HFF-Myc (cell line): ENCODE measurements at places on chromosomes 6 and 20.

DNA sequence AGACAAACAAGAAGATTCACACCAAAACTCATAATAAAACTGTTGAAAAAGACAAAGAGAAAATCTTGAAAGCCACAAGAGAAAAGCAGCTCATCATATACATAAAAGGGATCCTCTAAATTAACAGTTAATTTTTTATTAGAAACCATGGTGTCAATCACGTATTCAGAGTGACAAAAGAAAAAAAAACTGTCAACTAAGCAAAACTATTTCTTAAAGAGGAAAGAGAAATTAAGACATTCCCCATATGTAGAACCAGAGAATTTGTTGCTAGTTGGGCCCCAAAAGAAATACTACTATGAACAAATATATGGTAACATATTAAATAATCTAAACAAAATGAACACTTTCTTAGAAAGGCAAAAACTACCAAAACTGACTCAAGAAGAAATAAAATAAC is 74.3 kb upstream of the TENT5A start:
- no peak for DNase-seq

DNA sequence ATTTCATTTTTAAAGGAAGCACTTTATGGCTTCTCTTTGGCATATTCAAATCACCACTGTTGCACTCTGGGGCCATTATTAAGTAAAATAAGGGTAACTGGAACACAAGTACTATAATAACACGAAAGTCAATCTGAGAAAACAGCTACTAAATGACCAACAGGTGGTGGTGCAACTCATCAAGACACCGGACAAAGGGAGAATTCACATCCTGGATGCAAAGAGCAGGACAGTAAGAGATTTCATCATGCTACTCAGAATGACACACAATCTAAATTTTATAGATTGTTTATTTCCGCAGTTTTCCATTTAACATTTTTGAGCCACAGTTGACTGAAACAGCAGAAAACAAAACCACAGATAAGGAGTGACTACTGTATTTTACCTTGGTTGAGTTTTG is 27.6 kb upstream of the LY86 start:
- no peak for DNase-seq

- no peak for DNase-seq
Measured at GRCh38 chr6:19157486-19157885, 679.7 kb upstream of the ID4 start.

GRCh38 chr6:140677781-140678528 is 1303.5 kb upstream of the CITED2 start:
- DNase-seq = no peak

DNA sequence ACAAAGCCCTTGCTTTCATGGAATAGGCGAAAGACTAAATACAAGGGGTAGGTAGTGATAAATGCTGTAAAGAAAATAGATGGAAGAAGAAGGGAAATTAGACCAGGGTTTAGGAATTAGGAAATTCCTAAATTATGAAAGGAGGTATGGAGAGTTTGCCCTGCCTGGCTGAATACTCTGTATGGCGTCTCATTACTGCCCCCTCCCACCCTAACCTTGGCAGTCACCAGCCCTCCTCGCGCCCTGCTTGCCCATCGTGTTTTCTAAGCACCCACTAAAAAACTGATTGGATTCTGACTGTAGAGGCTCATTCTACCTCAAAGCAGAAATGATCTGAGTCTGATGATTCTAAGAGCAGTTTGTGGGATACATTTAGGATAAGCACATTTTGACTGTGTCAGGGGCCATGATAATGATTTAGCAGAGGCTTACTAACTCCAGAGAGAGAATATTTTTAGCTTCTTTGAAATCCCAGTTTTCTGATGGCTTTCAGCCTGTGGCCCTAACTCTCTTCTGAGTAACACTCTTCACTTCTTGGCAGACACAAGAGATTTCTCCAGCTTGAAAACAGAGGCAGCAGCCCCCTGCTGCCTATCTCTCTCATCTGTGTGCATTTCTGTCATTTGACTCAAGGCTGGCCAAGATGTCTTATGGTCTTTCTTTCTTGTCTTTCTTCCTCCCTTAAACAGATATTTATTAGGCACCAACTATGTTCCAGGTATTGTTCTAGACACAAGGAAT is 1.4 kb upstream of the CHD6 start:
- no peak for DNase-seq

GRCh38 chr6:112183271-112183671 is 71.1 kb downstream of the LAMA4 start:
- DNase-seq = no peak

DNA sequence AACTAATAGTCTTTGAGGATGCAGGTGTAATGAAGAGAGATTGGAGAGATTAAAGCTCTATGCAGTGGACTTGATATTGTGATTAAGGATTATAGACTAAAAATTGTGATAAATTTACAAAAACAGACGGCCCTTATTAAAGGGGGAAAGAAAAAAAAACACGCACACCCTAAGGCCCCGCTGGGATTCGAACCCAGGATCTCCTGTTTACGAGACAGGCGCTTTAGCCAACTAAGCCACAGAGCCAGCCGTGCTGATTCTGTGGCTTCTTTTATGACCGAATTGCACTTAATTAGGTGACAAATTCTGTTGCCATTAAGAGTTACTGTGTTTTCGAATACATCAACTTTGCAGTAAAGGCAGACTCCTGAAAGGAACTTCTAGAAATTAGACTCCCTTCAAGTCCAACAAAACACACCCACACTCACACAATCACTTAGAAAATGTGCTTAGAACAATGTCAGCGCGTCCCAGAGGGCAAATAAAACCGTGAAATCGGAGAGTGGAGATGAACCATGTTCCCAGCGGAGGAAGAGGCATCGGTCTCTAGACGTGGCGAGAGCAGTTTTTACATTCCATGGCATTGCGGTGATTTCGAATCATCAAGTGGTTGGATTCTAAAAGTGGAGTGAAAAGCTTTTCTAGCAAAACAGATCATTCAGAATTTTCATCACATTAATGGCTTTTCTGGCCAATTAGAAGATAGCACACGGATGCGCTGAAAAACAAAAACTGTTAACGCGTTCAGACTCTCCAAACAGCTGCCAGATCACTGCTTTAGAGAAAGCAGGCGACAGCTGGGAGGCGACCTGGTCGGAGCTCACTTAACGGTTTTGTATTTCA is 122.6 kb downstream of the GPX5 start:
- DNase-seq = peak; percentile 73

GRCh38 chr6:44010411-44011349 is 116.6 kb downstream of the MRPL14 start:
- DNase-seq = peak; percentile 56

GRCh38 chr6:38021029-38021428 is 201.5 kb downstream of the ZFAND3 start:
- no peak for DNase-seq

- no peak for DNase-seq
Measured at GRCh38 chr20:18172379-18172778, 34.7 kb downstream of the KAT14 start.

DNA sequence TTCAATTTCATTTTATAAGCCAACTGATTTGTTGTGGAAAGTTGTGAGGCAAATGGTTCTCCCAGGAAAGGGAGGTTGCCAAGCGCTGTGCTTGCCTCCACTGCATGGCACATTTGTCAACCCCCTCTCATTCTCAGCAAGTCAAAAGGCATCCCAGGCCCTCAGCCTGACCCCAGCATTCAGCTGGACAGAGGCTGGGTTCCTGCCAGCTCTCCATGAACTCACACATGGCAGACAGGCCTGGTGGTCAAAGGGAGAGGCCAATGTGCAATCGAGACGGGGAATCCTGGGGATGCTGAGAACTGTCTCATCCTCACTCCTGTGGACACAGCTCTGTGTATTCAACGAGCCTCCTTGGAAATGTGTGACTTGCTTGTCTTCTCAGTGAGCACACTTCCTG is 106.0 kb upstream of the CDH4 start:
- no peak for DNase-seq

GRCh38 chr6:134666125-134666524 is 283.8 kb downstream of the ALDH8A1 start:
- DNase-seq = no peak

- no peak for DNase-seq
Measured at GRCh38 chr6:83125425-83125824, 58.0 kb downstream of the DOP1A start.

DNA sequence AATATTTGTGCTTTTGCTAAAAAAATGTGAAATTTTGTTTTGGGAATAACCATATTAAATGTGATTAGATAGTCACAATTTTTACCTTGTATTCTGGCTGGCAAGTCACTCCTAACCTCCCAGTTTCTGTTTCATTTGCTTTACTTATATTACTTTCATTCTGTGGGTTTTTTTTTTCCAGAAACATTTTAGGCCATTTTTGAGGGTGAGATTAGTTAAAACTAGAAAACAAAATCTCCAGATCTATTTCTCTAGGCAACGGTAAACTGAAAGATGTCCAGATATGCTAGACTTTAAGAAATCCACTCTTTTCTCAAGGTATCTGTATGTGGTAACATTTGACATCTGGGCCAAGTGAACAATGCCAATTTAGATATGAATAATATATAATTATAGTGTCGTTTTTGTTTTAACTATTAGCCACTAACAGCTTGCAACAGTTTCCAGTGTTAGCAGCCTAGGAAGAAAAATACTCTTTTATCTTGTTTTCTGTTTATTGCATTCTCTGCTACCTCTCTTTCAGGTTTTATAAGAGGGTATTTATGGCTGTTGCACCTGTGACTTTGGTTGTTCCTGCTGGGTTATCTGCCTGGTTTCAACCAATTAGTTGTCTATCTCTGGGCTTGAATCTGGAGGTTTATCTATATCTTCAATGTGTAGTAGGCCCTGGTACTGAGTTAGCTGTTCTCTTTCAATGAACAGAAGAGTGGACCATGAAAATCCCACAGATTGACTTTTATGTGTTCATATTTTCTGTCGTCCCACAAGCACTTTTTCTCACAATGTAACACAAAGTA is 260.9 kb downstream of the NKAIN2 start:
- no peak for DNase-seq

- DNase-seq = no peak
Measured at GRCh38 chr20:7695051-7695495, 245.2 kb downstream of the HAO1 start.

GRCh38 chr6:127641905-127642304 is 64.9 kb downstream of the C6orf58 start:
- peak; percentile 20 for DNase-seq

DNA sequence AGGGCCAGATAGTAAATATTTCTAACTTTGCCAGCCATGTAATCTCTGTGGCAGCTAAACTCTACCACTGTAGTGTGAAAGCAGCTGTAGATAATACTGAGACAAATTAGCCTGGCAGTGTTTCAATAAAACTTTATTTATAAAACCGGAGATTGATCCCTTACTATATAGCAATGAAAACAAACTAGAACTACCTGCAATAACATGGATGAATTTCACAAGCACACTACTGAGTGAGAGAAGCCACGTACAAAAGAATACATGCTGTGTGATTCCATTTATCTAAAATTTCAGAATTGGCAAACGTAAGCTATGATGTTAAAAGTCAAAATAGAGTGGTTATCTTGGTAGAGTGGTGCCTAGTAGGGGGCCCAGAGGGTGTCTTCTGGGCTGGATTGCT is 198.7 kb upstream of the SGK1 start:
- DNase-seq = no peak

DNA sequence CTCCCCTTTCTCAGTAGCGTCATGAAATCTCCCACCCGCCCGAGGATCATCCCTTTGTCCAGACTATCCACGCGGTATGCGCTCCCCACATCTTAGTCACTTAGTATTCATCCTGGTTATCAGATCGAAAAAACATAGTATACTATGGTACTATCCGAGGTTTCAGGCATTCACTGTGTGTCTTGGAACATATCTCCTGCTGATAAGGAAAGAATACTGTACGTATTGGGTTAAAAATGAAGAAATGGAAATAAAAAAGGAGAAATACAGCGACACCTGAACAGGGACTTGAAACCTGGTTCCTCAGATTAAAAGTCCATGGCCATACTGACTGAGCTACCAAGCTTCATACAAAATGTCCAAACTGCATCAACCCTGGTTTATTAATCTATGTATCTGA is 14.0 kb downstream of the HMGN4 start:
- no peak for DNase-seq

DNA sequence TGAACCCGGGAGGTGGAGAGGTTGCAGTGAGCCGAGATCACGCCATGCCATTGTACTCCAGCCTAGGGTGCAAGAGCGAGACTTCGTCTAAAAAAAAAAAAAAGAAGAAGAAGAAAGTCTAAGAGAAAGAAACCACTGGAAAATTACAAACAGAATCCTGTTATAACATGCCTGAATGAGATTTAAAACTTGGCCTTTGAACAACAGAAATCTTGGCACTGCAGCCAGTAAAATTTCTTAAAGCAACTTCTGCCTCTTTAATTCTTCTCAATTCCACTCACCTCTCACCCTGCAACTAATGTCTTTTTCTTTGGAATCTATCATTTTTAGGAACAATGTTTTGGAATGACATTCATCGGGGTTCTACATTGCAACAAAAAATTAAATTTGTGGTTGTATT is 26.3 kb downstream of the PM20D2 start:
- no peak for DNase-seq

DNA sequence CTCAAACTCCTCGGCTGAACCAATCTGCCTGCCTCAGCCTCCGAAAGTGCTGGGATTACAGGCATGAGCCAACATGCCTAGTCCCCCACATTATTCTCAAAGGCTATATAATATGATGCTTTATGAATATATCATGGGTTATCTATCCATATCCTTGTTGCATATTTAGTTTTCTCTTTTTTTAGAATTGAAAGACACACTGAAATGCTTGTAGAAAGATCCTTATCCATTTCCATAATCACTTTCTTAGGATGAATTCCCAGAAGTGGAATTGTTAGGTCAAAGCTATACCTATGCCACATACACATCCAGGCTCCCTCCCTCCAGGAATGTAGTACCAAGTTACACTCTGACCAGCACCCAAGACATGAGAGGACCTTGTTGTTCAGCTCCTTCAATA is 2.5 kb upstream of the ARFGEF3 start:
- DNase-seq = no peak

- DNase-seq = no peak
Measured at GRCh38 chr6:26057899-26058298, 29.3 kb upstream of the HFE start.

DNA sequence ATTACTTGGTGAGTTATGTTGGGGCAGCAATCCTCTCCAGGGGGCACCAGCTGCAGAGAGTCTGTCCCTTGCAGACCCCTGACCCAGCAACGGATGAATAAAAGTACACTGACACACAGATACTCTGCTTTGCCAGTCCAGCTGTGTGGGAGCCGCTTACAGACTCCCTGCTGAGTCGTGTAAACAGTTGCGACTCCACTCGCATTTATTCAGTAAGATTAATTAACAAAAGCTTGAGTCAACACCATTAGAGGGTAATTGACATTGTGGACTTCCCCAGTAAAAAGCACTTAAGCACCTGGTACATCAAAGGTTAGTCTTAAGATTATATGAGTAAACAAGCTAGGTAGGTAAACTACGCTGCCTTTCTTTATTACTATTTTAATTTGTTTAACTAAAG is 92.0 kb upstream of the TMEM181 start:
- no peak for DNase-seq

GRCh38 chr6:1231941-1232340 is 80.0 kb upstream of the FOXQ1 start:
- DNase-seq = no peak

GRCh38 chr20:20603339-20603990 is 109.0 kb downstream of the RALGAPA2 start:
- peak; percentile 6 for DNase-seq

GRCh38 chr20:7155282-7155681 is 387.8 kb downstream of the BMP2 start:
- DNase-seq = no peak

GRCh38 chr20:58012731-58013510 is 215.5 kb downstream of the ANKRD60 start:
- DNase-seq = no peak

GRCh38 chr6:148758492-148758891 is 11.7 kb downstream of the UST start:
- DNase-seq = no peak

- no peak for DNase-seq
Measured at GRCh38 chr20:11453430-11453829, 464.3 kb upstream of the BTBD3 start.
